ENCODE measurements at places on chromosomes 3 and 15.

DNA sequence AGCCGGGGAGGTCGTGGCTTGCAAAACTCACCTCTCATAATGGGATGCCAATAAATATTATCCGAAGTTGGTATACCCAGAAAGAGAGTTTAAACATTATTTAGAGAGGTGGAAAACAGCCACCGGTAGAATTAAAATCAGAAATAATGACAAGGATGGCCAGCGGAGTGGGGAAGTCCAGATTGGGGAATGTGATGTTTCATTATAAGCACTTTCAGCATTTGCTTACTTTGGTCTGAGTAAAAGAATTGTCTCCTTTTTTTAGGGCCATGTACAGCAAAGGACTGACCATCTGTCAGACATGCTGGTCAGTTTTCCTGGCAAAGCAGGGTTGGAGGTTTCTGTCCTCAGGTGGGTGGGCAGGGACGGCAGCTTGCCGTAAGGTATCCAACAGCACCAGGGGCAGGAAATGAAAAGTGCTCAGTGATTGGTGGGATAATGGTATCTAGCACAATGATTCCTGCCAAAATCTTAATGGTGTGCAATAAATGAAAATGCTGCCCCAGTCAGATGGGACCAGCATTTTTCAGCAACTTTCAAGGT, 24.3 kb downstream of the APBA2 start:
- no peak for DNase-seq

DNA sequence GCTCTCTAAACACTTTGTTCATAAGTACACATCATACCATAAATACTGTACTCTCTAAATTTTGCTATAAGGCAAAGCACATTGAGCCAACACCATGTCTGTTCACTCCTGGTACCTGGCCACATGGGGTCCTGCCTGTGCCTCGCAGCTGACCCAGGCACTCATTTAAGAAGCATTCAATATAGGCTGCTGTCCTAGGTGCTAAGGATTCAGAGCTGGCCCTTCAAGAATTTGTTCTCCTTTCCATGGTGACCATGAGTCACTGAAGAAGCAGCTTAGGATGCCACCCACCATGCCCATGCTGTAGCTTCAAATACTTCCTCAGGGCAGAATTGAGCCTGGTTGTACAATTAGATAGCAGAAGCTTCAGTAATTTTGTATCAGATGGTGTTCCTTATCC, 119.2 kb upstream of the ZBED2 start:
- DNase-seq = no peak

- no peak for DNase-seq
These were observed 43.8 kb upstream of the SLC6A6 start for GRCh38 chr3:14358426-14359211.

DNA sequence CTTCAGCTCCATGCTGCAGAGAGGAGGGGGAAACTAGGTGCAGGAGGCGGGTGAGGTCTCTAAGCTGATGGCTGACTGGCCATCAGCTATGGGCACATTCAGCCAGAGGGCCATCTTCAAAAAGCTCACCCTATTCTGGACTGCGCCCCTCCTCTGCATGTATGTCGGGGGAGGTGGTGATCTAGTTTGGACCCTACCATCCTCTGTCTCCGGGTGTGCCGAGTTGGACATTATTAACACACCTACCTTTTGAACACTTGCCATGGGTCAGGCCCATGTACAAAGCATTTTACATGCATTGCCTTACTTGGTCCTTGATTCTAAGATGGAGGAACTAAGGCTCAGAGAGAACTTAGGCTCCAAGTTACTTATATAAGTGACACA, 1.4 kb downstream of the NISCH start:
- no peak for DNase-seq

- DNase-seq = no peak
These were observed 17.0 kb downstream of the ILDR1 start for GRCh38 chr3:122004991-122005565.

DNA sequence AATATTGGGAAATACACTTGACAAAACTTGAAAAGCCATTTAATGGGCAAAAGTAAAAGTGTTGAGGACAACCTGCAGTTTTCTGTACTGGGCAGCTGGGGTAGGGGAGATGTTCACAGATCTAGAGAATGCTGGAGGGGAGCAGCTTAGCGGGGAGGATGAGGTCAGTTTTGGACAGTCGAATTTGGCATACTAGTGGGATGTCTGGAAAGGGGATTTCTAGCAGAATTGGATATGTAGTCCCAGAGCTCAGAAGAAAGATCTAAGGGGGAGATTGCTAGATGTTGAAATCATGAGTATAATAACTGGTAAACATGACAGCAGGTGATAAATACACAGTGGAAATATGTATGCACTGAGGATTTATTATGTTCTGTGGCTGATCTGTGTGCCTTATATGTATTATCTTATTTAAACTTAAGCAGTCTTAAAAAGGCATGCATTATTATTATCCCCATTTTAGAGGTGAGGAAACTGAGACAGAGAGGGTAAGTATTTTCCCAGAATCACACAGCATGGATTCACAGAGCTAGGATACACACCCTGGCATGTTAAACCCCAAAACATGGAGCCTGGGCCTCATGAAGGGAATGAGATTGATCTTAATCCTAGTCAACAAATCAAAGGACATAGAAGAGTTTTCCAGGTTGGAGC, 42.7 kb downstream of the TLNRD1 start:
- DNase-seq = no peak

GRCh38 chr3:36907911-36908646, 36.8 kb downstream of the TRANK1 start:
- DNase-seq = peak; percentile 77

- DNase-seq = no peak
These were observed 539.4 kb downstream of the IGSF11 start for GRCh38 chr3:118495206-118495605.

- DNase-seq = no peak
These were observed 130.2 kb upstream of the UMPS start for GRCh38 chr3:124599779-124600693.

GRCh38 chr3:169838511-169839030, 25.9 kb upstream of the LRRC34 start:
- no peak for DNase-seq

DNA sequence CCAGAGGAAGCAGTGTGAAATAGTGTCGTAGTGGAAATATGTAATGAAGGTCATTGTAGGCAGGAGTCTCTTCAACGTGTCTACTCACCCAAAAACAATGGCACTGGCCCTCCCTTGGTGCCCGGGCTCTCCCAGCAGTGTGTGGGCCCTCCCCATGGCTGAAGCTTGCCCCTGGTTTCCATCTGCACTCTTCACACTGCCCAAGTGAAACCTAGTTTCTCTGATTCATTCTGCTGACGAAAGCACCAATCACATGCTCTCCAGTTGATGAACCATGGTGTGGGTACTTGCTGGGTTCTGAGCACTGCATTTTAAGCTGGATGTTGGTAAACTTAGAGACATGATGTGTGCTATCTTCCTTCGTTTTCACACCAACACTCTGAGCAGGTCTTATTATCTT, 61.0 kb upstream of the AGBL1 start:
- no peak for DNase-seq

GRCh38 chr15:68372291-68372811, 59.6 kb downstream of the ITGA11 start:
- no peak for DNase-seq

GRCh38 chr15:75745305-75745704, 32.7 kb upstream of the CSPG4 start:
- DNase-seq = no peak

- DNase-seq = peak; percentile 32
These were observed at the start of gene CSPG5 for GRCh38 chr3:47578691-47579632. Gene CSPG5, minus strand, starts transcription at chr3:47578865. Its CDS starts 172 bp downstream, at chr3:47578693.

DNA sequence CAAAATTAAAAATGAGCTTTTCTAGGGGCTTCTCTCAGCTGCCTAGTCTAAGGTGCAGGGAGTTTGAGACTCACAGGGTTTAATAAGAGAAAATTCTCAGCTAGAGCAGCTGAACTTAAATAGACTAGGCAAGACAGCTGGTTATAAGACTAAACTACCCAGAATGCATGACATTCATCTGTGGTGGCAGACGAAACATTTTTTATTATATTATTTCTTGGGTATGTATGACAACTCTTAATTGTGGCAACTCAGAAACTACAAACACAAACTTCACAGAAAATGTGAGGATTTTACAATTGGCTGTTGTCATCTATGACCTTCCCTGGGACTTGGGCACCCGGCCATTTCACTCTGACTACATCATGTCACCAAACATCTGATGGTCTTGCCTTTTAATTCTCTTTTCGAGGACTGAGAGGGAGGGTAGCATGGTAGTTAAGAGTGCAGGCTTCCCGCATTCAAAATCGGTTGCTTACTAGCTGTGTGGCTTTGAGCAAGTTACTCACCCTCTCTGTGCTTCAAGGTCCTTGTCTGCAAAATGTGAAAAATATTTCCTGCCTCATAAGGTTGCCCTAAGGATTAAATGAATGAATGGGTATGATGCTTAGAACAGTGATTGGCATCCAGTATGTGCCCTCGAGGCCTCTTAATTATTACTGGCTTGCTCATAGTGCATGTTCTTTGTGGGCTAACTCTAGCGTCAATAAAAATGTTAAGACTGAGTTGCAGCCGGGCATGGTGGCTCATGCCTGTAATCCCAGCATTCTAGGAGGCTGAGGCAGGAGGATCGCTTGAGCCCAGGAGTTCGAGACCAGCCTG, 984 bp downstream of the CCR5 start:
- DNase-seq = no peak

DNA sequence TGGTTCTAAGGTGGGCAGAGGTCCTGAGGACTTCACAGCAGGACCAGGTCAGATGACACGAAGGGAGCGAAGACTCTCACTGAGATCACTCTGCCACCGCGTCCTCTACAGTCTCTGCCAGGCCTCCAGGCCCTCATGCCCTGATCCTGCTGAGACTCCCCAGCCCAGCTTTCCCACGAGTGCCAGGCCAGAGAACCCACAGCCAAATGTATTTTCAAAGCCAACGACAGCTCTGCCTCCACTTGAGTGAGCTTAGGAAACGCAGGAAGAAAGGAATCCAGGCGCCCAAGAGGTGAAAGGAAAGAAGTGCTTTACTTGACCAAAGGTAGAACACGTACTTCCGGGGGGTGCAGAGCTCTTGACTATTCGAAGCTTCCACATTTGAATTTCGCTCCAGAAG, 275.0 kb downstream of the XXYLT1 start:
- DNase-seq = no peak

GRCh38 chr3:107644631-107645030, 121.9 kb downstream of the BBX start:
- DNase-seq = no peak

DNA sequence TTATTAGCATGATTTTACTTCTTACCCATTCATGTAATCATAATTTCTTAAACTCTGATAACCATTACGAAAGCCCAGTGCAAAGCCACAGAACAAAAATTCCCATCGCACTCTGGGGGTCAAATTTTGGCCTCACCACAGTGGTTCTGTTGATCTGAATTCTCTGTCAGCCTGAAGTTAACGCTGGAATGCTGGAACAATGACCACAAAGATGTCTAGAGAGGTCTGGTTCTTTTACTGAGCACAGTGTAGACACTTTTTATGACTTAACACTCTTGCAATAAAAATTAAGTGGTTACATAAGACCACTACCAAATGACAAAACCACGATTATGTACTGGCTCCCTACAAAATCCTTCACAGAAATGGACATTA, 94.7 kb downstream of the PDZRN3 start:
- DNase-seq = no peak

GRCh38 chr3:133675631-133676335, 14.0 kb upstream of the TOPBP1 start:
- DNase-seq = no peak

- DNase-seq = no peak
These were observed 6.0 kb downstream of the FAM43A start for GRCh38 chr3:194691481-194692283.

GRCh38 chr15:44490622-44491021, 46.3 kb upstream of the EIF3J start:
- no peak for DNase-seq

GRCh38 chr15:71496336-71496955, 313.9 kb upstream of the NR2E3 start:
- DNase-seq = no peak

DNA sequence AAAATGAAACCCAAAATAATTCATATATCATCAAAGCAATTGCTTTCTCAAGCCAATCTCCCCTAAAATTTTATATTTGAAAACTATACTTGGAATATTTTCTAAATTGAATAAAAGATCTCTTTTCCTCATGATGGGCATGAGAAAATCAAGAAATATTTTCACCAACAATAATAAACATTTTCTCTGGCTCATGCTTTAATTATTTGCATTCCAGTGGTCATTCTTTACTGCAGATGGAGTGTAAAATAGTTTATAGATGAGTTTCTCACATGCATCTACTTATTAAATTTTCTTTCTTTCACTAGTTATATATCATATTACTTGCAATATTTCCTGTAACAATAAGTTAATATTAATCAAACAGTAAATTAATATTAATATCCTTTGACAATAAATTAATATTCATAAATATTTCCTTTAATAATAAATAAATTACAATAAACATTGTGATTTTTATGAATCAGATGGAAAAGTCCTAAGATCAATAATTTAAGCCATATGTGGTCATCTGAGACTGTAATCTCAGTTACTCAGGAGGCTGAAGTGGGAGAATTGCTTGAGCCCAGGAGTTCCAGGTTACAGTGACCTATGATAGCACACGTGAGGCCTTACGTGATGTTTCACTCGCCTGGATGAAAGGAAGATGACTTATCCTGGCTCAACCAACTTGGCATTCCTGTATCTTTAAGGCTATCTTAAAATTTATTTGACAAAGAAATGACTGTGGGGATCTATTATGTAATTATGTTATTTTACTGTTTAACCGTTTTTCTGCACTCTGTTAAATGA, 958.8 kb downstream of the ZPLD1 start:
- no peak for DNase-seq

GRCh38 chr3:51814034-51814433, 35.0 kb upstream of the IQCF6 start:
- DNase-seq = no peak

GRCh38 chr15:82930461-82930860, 22.1 kb downstream of the HOMER2 start:
- no peak for DNase-seq

DNA sequence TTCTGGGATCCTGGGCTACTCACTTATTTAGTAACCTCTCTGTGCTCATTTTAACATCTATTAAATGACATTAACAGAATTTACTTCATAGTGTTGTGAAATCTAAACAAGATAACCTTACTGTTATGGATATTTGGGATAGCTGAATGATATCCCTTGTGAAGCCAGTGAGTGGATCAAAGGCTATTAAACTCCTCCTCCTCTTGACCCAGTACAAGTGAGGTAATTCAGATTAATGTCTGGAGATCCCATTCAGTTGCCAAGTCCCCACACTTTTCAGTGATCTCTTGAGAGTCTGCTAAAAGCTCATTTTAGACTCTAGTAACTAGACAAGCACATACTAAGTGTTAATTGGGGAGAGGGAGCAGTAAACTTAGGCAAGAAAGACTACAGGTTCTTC, 2.5 kb upstream of the ANKRD28 start:
- DNase-seq = no peak

DNA sequence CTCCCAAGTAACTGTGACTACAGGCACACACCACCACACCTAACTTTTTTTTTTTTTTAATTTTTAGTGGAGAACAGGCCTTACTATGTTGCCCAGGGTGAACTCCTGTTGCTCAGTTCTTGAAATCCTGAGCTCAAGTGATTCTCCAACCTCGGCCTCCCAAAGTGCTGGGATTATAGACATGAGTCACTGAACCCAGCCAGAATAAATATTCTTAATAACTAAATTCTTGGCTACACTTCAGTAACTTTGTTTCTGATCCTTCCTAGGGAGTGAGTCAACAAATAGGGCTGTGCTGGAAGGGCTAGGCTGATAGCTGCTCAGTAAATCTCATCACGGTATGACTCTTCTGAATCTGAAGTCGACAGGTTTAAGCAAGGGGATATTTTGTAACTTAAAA, 56.6 kb downstream of the P3H2 start:
- no peak for DNase-seq

GRCh38 chr15:81341351-81341750, 17.4 kb upstream of the STARD5 start:
- DNase-seq = no peak

All from activated CD4-positive, alpha-beta T cell treated with anti-CD3 and anti-CD28 coated beads, Interleukin-2, amount 10 ng/mL, durations not matched to agents 7 days and 5 days (primary cell).